Osteoblast (primary cell): ENCODE measurements at places on chromosomes 12 and 14. TPM values are rescaled to one million over a fixed set of nuclear protein-coding genes. Genes with fewer than 3 reads are reported as not detected.

The DDX51 gene
- 6.2 and 7.4 TPM in 2 replicates for total RNA-seq

The IL23A gene
- not detected in 2 replicates for total RNA-seq

DNA sequence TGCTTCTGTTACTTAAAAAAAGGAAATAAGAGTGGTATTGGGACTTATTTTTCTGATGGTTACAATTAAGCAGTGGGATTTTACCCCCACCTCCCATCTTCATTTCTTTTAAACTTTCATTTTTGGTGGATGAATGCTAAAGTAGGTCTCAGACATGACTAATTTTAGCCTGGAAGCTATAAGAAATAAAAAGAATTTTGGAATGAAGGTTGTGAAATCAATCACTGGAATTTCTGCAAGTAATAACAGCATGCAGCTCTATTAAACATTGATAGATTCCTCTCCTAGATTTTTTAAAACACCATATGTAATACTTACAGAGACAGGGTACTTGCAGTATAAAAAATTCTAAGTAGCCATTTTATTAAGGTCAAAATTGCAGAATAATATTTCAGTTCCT is 164.2 kb upstream of the CLEC14A start:
- DNase-seq, result no peak

DNA sequence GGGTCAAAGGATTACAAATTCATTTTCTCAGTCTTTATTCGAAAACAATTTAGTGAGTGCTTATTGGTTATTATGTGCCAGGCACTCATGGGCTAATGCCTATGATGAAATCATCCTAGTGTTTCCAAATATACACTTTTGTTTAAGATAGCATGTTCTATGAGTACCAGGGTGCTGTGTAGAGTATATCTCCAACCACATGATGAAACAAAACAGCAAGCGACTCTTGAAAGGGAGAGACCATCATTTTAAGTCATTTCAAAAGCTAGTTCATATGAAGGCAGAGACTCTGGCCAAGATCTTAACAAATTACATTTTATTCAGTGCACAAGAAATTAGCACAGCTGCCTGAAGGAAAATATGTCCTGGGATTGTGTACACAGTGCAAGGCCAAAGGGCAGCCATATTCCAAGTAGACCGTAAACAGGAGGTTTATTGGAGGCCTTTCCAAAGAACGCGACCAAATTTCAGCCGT is 204.2 kb downstream of the EFCAB11 start:
- DNase-seq, result no peak

DNA sequence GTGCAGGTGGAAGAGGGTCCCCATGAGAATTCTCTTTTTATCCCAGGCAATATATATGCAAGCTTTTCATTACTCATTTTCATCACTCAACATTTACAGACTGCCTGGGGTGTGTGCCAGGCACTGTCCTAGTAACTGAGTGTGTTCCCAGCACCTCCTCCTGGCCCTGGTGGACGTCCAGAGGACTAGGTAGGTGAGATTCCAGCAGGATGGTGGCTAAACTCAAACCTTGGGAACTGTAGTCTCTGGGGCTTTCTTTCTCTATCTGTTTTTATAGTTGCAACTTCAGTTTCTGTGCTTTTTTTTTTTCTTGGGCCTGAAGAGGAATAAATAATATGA is 63.8 kb downstream of the SUSD6 start:
- DNase-seq, result no peak

DNA sequence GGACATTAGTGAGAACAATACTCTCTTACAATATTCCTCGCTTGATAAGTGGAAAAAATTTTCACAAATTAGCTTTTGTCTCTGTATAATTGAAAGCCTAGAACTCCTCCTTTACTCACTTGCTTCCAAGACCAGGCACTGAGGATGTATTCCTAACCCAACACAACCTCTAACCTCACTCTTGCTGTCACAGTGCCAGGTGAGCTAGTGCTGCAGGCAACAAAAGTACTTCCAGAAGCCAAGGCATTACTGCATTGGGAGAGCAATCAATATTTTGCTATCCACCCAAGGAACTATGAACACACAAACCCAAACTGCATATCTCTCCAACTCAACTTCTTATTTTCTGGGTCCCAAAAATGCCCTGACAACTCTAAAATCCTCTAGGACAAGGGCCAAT is 1081.0 kb downstream of the VRK1 start:
- no peak for DNase-seq
